ENCODE measurements at places on chromosomes 12 and 14.

DNA sequence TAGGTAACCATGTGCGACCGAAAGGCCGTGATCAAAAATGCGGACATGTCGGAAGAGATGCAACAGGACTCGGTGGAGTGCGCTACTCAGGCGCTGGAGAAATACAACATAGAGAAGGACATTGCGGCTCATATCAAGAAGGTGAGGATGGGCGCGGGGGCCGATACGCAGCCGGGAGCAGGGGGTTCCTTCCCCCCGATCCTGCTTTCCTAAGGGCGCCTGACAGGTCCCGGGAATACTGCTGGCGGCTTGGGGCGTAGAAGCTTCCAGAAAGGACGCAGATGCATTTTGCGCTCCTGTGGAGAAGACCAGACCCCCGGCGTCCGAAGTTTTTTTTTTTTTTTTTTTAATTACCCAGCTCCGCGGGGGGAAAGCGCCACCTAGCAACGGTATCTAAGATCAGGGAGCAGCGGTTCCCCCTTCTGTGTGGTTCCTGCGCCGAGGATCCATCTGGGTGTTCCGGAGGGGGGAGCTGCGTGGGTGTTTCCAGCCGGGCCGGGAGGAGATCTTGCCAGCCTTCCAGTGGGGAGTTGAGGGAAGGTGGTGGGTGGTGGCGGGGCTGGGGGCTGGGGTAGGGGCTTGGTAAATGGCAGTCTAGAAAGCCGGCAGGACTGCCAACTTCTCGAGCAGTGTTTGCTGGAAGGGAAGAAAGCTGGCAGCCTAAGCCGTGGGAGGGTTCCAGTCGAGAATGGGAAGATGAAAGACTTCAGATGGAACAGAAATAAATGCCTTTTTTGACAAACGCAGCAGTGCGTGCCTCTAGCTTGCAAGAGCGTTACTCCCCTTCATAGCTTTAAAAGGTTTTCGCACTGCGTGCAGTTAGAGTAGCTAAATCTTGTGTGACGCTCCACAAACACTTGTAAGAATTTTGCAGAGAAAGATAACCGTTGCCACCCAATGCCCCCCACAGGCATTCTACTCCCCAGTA is 764 bp downstream of the DYNLL1 start:
- DNase-seq, result peak; percentile 33

GRCh38 chr12:13275241-13276085 is 78.9 kb downstream of the EMP1 start:
- no peak for DNase-seq

- no peak for DNase-seq
Measured at GRCh38 chr12:76766161-76766560, 2.2 kb downstream of the ZDHHC17 start.

- DNase-seq, result no peak
Measured at GRCh38 chr12:122406701-122407164, 15.7 kb downstream of the CLIP1 start.

DNA sequence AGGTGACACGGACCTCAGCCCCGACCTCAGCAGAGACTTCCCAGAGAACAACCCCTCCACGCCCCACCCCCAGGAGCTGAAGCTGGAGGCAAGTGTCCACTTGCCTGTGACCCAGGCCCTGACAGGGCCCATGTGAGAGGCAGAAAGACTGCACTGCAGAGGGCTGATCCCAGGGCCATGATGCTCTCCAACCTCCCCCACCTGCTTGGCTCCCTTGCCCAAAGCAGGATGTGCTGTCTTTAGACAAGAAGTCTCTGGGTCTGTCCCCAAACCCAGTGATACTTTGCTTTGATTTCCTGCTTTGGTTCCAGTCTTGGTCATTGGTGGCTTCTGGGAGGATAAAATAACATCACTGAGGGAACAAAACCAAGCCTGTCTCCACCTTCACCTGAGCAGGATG is 59.4 kb downstream of the BCL11B start:
- DNase-seq, result no peak

GRCh38 chr12:124577986-124578385 is 10.6 kb upstream of the NCOR2 start:
- DNase-seq, result no peak

- DNase-seq, result no peak
Measured at GRCh38 chr14:64572386-64573104, 22.8 kb downstream of the PPP1R36 start.

DNA sequence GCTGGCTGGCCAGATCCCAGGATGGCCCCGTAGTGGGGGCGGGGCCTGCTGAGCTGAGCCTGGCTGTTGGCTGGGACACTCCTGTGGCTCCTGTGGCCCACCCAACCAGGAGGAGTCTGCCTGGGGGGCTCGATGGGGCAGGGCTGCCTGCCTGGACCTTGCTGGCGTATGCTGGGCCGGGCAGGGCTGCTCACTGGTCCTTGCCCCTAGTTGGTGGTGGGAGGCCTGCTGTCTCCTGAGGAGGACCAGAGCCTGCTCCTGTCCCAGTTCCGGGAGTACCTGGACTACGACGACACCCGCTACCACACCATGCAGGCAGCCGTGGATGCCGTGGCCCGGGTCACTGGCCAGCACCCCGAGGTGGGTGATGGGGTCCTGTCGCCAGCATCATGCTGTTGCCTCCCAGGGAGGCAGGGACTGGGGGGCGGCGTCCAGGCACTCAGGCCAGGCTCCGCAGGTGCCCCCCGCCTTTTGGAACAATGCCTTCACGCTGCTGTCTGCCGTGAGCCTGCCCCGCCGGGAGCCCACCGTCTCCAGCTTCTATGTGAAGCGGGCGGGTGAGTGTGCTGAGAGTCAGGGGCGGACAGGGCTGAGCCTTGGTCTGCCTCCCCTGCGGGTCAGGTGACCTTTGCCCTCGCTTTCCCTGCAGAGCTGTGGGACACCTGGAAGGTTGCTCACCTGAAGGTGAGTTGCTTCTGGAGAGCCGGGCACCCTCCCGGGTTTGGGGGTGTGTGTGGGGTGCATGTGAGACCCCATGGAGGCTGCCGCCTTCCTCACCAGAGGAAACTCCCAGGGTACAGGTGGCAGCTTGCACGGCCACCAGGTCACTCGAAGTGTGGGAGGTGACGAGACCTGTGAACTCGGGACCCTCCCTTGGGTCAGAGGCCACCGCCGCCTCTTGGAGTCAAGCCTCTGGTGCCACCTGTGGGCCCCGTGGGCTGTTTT is 3.4 kb downstream of the NOC4L start:
- DNase-seq, result no peak

- DNase-seq, result no peak
Measured at GRCh38 chr14:99327050-99327449, 55.1 kb upstream of the BCL11B start.

All from activated T-cell treated with anti-CD3 and anti-CD28 coated beads for 24 hours (primary cell).